Stimulated activated CD4-positive, alpha-beta T cell treated with anti-CD3 and anti-CD28 coated beads, Interleukin-2, amount 100 ng/mL, for 4 hours (primary cell): ENCODE measurements at places on chromosomes 4 and X.
A peak's percentile ranks its signal among the peaks of the same experiment; 100 is the strongest.

DNA sequence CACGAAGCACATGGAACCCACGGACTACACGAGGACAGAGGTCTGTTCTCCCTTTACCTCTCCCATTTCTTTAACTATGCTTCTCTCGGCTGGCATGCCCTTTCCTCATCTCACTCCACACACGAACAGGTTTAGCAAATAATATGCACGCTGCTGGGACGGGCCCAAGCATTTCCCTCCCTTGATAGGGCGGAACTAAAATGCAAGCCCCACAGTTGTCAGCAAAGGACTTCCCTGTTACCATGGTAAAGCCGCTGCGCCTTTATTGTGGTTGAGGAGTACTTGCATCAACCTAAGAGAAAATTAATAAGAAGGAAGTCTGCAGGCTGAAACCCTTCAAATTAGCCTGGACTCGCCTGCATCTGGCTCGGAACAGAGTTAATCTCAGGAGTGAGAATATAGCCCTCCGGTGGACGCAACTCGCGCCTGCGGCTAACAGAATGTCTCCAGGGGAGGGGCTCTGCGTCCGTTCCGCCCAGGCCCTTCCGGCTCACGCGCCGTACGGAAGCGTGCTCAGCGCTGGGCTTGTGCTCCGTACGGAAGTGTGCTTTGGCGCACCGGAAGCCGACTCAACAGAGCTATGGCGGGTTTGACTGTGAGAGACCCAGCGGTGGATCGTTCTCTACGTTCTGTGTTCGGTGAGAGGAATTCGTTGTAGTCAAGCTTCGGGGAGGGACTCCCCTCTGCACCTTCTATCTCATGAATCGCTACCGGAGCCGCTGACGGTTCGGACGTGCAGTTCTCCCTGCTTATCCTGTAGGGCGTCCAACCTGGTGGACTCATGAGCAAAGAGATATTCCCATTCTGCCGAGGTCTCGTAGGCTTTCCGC is at the start of gene CSTF2:
TSS of gene CSTF2 (plus strand) at position 555 of the 830 bp plus-strand sequence. CDS start at position 581, 26 bp downstream.
- peak; percentile 64 for DNase-seq

DNA sequence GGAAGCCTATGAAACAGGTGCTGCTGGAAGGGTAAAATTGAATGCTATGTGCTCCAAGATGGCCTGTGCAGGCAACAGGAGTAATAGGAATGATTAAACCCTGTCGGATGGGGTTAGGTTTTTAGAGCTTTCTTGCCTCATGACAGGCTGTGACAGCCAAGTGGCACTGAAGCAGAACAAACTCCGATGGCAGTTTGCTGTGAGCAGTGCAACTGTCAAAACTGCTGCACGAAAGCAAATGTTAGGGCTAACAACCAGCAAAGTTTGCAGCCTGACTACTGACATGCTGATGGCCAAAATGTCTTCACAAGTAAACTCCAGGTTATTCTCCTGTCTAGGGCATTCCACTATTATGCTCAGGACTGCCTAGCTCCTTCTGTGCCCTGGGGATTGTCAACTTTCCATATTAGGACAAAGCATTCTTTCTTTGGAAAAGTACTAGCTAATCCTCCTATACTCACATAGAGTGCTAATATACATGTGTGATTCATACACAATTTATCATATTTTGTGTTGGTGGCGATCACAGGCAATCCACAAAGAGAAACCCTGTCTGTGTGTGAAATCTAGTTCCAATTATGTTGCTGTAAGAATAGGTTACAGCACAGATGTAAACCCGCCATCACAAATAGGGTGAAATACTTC is 486.6 kb upstream of the TENM3 start:
- DNase-seq: no peak

GRCh38 chr4:121472937-121473721 is 92.3 kb upstream of the QRFPR start:
- DNase-seq: no peak

DNA sequence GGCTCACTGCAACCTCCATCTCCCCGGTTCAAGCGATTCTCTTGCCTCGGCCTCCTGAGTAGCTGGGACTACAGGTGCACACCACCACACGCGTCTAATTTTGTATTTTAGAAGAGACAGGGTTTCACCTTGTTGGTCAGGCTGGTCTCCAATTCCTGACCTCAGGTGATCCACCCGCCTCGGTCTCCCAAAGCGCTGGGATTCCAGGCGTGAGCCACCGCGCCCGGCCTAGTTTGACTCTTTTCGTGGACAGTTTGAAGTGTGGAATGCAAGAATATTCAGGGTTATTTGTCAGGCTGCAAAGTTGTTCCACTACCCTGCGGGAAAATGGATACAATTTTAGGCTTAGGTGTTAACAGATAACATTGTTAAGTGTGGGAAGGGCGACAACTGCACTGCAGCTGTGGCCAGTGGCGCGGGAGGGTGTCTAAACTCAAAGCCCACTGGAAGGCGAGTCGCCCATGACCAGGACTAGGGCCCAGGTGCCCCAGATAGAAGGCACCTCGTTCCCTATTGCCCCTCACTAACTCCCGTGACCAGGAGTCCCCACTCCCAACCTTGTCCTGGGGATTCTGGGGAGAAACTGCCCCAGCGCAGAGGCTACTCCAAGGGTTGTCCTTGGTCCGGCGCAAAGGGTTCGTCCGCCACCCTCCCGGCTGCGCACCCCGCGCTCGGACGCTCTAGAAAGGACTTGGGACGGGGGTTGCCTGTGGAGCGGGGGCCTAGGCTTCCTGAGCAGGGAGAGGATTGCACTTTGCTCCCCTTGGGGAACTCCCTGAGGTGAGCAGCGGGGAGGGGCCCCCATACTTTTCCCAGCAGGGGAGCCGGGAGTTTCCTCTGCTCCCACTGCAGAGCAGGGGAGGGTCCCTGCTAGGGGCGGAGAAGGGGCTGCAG is 1.1 kb upstream of the CD99 start:
- DNase-seq: no peak

- no peak for DNase-seq
Measured at GRCh38 chr4:917466-917865, 14.7 kb downstream of the GAK start.
